Anterior cingulate cortex (tissue), 58 donors: ENCODE measurements at places on chromosomes 12 and 14.

GRCh38 chr14:32171469-32171868 is 30.4 kb upstream of the RNU6-7 start:
- no peak for DNase-seq

DNA sequence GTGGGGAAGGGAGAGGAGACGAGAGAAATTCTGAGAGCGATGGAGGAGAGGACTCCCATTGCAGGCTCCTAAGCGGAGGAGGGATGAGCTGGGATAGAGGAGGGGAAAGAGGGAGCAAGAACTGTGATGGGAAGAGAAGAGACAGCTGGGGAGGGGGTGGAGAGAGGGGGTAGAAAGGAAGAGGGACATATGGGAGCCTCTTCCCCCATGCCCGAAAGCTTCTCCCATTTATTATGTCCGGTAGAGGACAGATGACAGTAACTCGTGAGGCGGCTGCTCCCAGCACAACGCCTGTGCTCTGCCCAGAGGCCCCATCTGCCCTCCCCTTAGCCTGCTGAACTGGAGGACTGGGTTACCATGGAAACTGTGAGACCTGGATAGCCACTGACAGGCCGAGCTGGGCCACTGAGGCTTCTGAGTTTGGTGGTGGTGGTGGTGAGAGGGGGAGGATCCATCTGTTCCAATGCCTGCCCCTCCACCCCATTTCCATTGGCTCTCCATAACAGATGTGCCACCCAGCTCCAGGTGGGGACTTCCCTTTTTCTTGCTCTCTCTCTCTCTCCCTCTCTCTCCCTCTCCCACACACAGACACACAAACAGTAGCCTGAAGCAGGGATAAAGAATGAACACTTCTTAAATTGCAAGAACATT is 8.3 kb downstream of the CPNE6 start:
- DNase-seq, result peak; percentile 54

- no peak for DNase-seq
These were observed 229.1 kb upstream of the OR4E1 start for GRCh38 chr14:21902561-21903181.

DNA sequence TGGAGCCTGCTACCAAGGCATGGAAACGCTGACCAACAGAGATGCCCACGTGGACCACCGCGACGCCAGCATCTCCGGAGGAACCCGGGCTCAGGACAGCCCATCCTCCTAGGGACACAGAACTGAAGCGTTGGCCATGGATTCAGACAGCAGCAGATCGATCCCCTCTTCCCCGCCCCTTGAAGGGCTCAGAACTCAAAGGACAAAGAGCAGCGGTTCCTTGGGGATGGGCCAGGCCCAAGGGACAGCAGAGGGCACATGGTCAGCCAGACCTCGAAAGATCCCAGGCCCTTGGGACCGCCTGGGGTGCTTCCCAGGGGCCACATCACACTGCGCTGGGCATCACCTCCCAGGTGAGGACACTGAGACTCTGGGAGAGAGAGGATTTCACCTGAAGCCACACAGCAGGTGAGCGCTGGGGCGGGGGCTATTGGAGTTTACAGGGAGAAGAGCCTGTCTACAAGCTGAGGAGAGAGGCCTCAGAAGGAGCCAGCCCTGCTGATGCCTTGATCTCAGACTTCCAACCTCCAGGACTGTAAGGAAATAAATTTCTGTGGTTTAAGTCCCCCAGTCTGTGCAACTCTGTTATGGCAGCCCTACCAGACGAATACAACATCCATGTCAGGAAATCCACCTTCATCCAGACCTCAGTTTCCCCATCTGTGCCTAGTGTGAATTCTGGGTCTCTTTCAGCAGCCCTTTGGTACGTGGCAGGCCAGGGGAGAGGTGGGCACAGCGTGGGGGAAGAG is 49.4 kb downstream of the CCNK start:
- no peak for DNase-seq

GRCh38 chr14:23101986-23102625 is 2.7 kb downstream of the CIROP start:
- DNase-seq, result no peak

GRCh38 chr12:12582895-12583303 is 20.2 kb upstream of the DUSP16 start:
- no peak for DNase-seq

DNA sequence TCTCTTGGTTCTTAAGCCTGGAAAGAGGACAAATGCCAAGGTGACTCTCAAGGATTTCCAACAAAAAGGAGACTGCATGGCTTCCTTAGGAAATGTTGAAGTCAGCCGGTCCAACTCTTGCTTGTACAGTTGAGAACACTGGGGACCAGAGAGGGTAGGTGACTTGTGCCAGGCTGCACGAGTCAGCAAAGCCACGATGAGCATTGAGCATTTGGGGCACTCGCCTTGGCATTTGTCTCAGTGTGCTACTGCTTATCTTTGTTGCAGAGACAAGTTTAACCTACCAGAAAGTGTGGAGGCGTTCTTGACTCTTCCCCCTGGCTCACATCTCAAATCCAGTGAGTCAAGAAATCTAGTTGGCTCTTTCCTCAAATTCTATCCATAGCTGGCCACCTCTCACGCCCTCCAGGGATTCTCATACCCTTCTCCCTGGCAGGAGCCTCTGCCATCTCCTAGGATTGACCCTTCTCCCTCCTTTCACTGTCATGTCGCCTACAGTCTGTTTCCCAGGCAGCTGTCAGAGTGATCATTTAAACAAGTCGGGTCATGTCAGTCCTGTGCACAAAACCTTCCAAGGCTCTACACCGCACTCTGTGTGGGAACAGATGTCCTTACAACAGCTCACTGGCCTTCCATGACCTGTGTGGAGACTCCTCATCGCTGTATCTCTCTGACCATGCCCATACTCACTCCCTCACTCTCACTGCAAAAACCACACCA is 17.2 kb upstream of the KRT83 start:
- no peak for DNase-seq

DNA sequence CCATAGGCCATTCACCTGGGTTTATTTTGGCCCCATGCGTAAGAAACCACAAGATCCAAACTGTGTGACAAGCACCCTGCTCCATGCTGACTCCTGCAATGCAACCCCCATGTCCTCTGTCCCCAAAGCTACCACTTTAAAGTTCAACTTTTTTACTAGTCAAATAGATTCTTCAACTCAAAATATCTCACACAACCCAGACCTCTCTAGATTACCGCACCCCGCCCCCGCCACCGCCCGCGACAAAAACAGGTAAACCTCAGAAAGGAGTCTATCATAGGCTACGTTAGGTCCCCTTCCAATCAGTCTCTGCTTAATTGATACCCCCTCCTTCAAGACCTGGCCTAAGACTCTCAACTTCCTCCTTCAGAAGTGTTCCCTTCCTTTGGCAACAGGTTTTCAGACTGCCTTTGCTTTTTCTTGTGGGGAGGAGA is 2.2 kb downstream of the ZFP36L1 start:
- DNase-seq, result no peak

DNA sequence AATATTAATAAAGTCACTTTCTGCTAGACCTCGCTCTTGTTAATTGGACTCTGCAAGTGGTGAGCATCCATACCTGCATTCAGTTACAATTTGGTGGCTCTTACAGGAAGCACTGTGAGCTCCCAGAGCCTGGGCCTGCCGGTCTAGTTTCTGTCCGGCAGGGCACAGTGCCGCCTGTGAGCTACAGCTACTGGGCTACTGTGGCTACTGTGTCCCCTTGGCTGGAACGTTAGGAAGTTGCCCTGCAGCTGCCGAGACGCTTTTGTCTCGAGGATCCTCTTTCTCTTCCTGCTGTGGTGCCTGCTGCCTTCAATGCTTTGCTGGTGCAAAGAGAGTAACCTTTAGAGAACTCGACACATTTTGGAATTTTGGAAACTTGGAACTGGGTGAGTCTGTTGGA is 44.6 kb upstream of the PTGDR start:
- DNase-seq, result no peak
